ENCODE measurements at places on chromosomes 16 and 17. TPM values are rescaled to one million over a fixed set of nuclear protein-coding genes. Genes with fewer than 3 reads are reported as not detected.

HSF4 gene
- 7.2 TPM for total RNA-seq

ROGDI gene
- 113 TPM for total RNA-seq

KRT40 gene
- total RNA-seq, result not detected

MARVELD3 gene
- 0.25 TPM for total RNA-seq

KRTAP9-4 gene
- total RNA-seq, result not detected

KIAA0513 gene
- 56.1 TPM for total RNA-seq

UTS2R gene
- 7.2 TPM for total RNA-seq

PRAC1 gene
- total RNA-seq, result not detected

CYB5B gene
- total RNA-seq, result 124 TPM

CFAP119 gene
- total RNA-seq, result 10.9 TPM

FGF11 gene
- total RNA-seq, result 4.8 TPM

AGRP gene
- total RNA-seq, result not detected

ADPRM gene
- 7.9 TPM for total RNA-seq

ZNF624 gene
- 11.2 TPM for total RNA-seq

PYY gene
- not detected for total RNA-seq

AANAT gene
- 0.39 TPM for total RNA-seq

QPRT gene
- 34.7 TPM for total RNA-seq

TP53 gene
- total RNA-seq, result 38.2 TPM

MYH1 gene
- not detected for total RNA-seq

PTX4 gene
- total RNA-seq, result 2.2 TPM

SMIM22 gene
- not detected for total RNA-seq

HES7 gene
- total RNA-seq, result 2.2 TPM

ZDHHC1 gene
- total RNA-seq, result 4.6 TPM

LRRC75A gene
- 7.3 TPM for total RNA-seq

LGALS9 gene
- 6.5 TPM for total RNA-seq

GUCY2D gene
- total RNA-seq, result not detected

TCAP gene
- 2.3 TPM for total RNA-seq

ZG16 gene
- total RNA-seq, result not detected

CES4A gene
- 3.6 TPM for total RNA-seq

MYL11 gene
- total RNA-seq, result not detected

PAFAH1B1 gene
- 296 TPM for total RNA-seq

KRT28 gene
- not detected for total RNA-seq

TVP23A gene
- 8.4 TPM for total RNA-seq

ST6GALNAC1 gene
- not detected for total RNA-seq

TBX6 gene
- total RNA-seq, result 0.86 TPM

SDR42E2 gene
- total RNA-seq, result not detected

PLA2G15 gene
- total RNA-seq, result 11.9 TPM

KRTAP9-3 gene
- total RNA-seq, result not detected

GRB7 gene
- not detected for total RNA-seq

PLA2G10 gene
- not detected for total RNA-seq

SEPTIN1 gene
- 2.9 TPM for total RNA-seq

CHRNE gene
- 0.69 TPM for total RNA-seq

SLC47A1 gene
- total RNA-seq, result not detected

KRTAP4-3 gene
- total RNA-seq, result not detected

LSM12 gene
- total RNA-seq, result 57.9 TPM

KLHL10 gene
- total RNA-seq, result not detected

DDX28 gene
- 6.7 TPM for total RNA-seq

GGA3 gene
- 65.0 TPM for total RNA-seq

ITGB4 gene
- total RNA-seq, result not detected

HOXB6 gene
- total RNA-seq, result not detected

HASPIN gene
- 2.3 TPM for total RNA-seq

MFSD6L gene
- total RNA-seq, result not detected

GJC1 gene
- 60.9 TPM for total RNA-seq

CTRB2 gene
- total RNA-seq, result not detected

ALDH3A1 gene
- total RNA-seq, result not detected
